ENCODE measurements at places on chromosomes 12 and 14. TPM values are rescaled to one million over a fixed set of nuclear protein-coding genes. Genes with fewer than 3 reads are reported as not detected.

- no peak for DNase-seq
Measured at GRCh38 chr14:68632054-68632895, 160.6 kb downstream of the ZFP36L1 start.

- no peak for DNase-seq
Measured at GRCh38 chr14:54497224-54497623, 8.4 kb upstream of the GMFB start.

DNA sequence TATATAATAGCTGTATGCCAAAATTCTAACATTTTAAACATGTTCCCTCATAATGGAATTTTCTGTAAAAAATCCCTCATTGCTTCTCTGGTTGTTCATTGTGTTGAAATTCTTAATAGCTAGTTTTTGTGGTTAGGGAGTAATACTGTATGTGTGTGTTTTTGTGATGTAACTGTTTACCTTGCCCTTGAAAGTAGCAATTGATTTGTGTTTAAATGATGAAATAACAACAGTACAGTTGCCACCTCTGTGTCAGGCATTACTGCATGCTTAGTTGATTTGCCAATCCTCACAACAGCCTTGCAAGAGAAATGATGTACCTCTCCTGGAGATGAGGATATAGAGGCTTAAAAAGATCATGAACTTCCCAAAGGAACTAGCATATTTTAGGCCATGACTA, 94.9 kb downstream of the DAAM1 start:
- no peak for DNase-seq

The MYO1A gene
- not detected for total RNA-seq

All from Right ventricle myocardium inferior (tissue), 1 donor.